LHCN-M2 (cell line): ENCODE measurements at places on chromosomes 6 and 20.
A peak's percentile ranks its signal among the peaks of the same experiment; 100 is the strongest.

GRCh38 chr6:16391451-16391912 lies 153.1 kb downstream of the GMPR start:
- peak; percentile 40 for DNase-seq

- no peak for DNase-seq
Observed at GRCh38 chr20:2379511-2380229, 1.0 kb upstream of the TGM6 start.

DNA sequence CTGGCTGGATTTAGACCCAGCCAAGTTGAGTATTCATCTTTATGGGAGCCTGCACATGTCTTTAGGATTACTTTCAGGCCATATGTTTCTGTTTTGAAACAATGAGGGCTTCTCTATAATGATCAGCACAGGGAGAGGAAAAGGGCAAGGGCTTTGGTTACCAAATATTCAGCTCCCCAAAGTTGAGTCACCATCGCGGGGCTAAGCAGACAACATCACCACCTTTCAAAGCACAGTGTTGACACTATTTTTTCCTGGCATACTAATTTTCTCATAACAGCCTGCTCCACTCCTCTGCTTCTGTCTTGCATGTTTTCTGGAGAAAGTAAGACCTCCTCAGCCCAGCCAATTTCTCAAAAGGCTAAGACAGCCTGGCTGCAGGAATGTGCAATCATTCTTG lies 4.9 kb downstream of the SCML4 start:
- no peak for DNase-seq

DNA sequence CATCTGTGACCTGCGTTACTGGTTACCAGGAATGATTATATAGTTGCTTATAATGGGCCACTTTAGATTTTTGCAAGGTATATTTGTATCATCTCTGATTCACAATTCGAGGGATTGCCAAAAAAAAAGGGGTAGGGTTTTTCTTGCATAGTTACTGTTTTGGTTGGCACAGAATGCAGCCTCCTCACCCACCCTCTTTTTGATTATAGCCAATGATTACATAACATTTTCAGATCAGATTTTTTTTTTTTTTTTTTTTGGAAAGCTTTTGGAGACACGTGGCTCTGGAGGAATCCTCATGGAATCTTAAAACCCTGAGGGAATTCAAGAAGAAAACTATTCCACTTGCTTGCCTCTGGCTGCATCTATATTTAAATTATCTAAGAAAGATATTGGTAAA lies 53.7 kb downstream of the UST start:
- no peak for DNase-seq

DNA sequence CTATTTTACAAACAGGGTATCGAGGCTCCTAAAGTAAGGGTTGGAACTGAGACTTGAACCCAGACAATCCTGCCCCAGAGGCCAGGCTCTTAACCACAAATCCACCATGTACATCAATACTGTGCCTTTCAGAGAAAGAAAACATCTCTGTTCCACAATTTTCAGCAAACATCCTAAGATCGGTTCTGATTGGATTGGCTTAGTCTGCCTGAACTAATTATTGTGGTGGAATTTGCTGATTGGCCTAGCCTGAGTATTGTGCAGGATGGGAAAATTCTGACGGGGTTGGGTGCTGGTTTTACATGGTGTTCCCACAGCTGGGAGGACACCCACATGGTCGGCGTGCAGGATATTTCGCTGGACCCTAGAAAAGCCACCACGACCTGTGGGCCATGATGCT lies at the start of gene CLPSL1:
TSS of gene CLPSL1 (plus strand) at position 301 of the 400 bp plus-strand sequence. CDS start at position 393, 92 bp downstream.
- DNase-seq, result no peak

DNA sequence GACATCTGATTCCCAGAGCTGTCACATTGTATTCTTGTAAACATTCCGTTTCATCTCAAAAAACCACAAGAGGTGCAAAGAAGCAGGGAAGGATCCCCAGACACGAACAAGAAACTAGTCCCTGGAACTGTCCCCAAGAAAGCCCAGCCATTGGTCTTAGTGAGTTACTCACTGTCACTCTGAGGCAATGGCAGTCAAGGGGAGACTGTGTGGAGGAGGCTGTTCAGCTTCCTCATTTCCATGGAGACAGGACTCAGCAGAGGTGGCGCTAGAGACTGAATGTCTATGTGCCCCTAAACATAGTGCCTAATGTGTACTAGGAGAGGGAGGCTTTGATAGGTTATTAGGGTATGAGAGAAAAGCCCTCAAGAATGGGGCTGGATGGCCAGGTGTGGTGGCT lies 11.1 kb downstream of the ULBP1 start:
- no peak for DNase-seq

DNA sequence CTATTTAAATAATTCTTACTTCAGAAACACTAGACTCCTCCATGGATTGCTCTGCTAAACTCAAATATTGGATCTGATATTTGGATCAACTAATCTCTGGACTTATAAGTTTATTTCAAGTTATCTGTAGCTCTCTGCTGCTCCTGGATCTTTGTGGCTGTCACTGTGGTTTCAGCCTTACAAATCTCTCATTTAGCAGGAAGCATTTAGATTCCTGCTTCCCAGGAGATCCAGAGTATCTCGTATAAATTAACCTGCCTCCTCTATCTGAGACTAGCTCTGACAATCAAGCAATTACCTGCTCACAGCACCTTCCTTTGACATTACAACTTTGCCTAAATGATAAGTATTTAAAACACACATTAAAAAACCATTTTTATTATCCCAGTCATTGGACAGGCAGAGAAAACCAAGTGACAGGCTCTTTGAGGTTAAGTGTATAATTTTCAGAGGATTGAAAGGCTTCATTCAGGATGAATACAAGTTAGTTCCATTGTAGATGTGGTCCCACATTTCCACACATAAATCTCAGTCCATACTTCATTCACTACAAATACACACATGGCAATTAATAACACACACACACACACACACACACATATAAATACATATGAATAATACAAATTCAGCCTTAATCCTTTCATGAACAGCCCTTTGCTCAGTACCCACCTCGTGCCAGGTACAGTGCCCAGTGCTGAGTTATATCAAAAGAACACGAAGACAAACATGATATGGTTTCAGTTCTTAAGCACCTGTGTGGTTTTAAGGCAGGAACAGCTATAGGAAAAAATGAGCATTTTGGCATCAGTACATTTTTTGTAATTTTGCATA lies 55.5 kb upstream of the PLCB1 start:
- DNase-seq, result no peak

- no peak for DNase-seq
Observed at GRCh38 chr6:3984494-3984893, 94.4 kb downstream of the FAM217A start.

- no peak for DNase-seq
Observed at GRCh38 chr6:53358440-53359094, 9.8 kb upstream of the ELOVL5 start.

DNA sequence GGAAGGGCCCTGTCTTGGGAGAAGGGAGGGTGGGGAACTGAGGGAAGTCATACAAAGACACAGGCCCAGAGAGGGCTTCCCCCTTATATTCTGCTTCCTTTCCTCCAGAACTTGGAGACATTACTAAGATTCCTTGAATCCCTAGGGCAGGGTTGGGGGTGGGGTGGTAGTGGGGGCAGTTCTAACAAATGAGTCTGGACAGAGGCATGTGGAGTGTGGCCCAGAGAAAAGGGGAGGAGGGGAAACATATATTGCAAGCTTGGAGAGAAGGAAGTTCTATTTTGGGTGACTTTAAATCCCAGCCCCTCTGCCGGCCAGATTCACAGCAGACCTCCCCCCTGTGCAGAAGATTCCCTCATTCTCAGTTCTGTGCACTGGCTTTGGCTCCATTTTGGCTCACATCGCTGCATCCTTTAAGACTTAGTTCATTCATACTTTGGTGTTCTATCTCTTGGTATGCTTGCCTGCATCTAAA lies 43.7 kb downstream of the DAAM2 start:
- DNase-seq, result peak; percentile 43

GRCh38 chr6:13979284-13980171 lies 54.8 kb downstream of the RNF182 start:
- DNase-seq, result no peak

GRCh38 chr20:55569084-55569483 lies 436.2 kb downstream of the CBLN4 start:
- no peak for DNase-seq

DNA sequence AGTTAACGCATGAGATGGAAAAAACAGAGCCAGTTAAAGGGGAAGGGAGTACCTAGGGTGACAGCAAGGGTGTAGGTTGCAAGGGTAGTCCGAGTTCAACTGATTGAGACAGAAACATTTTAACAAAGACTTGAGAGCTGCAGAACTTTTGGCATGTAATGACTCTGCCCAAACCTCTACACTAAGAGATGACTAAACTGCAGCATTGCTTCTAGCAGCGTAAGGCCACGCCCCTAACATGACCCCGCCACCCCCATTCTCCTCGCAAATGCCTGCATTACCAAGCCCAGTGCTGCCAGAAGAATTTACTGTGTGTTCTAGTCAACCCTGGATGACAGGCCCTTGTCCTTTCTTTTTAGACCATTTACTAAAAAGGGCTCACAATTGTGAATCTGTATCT lies 6.3 kb upstream of the HINT3 start:
- peak; percentile 47 for DNase-seq

DNA sequence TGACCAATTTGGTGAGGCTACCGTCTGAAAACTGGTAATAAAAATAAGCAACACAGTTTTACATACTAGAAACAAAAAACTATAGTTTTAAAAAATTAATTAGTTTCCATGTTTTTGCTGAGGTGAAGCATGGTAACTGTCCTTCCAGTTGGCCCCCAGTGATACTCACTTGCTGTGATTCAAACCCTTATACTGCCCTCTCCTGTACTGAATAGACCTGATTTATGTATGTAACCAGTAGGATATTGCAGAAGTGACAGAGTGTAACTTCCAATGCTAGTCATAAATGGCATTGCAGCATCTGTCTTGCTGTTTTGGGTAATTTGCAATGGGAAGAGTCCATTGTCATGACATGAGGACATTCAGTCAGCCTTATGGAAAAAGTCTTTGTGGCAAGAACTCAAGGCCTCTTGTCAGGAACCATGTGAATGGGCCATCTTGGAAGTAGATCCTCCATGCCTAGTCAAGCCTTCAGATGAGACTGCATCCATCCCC lies 8.9 kb upstream of the CHD6 start:
- DNase-seq, result peak; percentile 10

DNA sequence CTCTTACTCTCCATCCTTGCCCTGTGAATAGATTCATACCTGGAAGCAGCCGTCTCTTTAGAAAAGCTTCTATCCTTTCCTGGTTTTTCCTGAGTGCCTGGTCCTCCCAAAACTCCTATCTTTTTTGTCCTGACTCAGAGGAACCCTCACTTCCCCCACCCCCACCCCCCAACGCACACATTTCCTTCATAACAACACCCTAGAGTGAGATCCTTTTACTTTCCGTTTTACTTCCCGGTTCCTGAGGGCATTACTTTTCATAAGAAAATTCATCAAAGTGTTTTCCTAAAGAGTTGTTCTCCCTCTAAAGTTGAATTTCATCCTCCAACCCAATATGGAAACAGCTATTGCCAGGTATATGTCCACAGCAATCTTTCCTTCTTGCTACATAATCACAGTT lies 327.0 kb downstream of the NRN1 start:
- DNase-seq, result no peak
